ENCODE measurements at places on chromosomes 1 and 21. TPM values are rescaled to one million over a fixed set of nuclear protein-coding genes. Genes with fewer than 3 reads are reported as not detected.

- H3K27me3 ChIP-seq: no peaks in the 10 kb centered on the region
- H3K4me1 ChIP-seq: no peaks in the 10 kb centered on the region
- H3K4me3 ChIP-seq: no peak overlapping the region
- DNase-seq: no peak
- no peak overlapping the region for H3K27ac ChIP-seq
- no peaks in the 10 kb centered on the region for H3K36me3 ChIP-seq
These were observed 55.7 kb upstream of the EFHD2 start for GRCh38 chr1:15353839-15354579.

GRCh38 chr1:9615316-9616063, 26.8 kb downstream of the TMEM201 start:
- no peak overlapping the region for H3K27ac ChIP-seq
- H3K4me3 ChIP-seq: no peak overlapping the region
- peaks cover 22% of the 10 kb centered on the region for H3K36me3 ChIP-seq
- H3K4me1 ChIP-seq: no peaks in the 10 kb centered on the region
- H3K27me3 ChIP-seq: peaks cover 3% of the 10 kb centered on the region

DNA sequence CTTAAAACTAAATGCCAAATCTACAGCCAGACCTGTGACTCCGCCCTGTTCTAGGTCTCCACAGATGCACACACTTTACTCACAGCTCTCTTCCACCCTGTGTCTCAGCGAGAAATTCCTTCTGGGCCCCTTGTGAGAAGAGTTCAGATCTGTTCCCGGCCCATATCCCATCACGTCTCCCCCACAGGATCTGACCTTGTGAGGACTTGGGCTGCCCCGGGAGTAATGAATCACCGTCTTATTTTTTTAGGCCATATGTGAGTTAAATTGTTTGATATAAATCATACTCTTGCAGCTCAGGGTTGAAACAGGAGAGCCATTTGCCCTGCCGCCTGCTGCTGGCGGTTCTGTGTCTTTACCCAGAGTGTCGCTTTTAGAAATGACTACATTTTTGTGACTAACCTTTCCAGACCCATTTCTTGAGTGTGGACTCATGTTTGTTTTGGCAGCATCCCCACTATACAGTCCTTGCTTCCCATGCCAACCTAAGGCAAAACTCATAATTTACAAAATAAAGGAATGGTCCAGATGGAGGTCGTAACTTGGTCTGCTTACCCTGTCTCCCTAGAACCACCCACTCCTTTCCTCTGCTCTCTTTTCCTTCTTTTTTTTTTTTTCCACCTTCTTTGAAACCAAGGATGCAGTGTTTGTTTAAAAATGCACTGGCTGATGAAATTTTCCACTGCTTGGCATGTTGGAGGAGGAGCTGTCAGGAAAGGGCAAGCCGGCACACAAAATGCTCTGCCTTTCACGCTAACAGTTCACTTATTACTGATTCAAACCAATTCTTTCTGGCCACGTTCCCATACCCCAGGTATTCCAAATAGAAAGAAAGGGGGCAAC, 98.0 kb upstream of the C1orf105 start:
- H3K36me3 ChIP-seq: no peaks in the 10 kb centered on the region
- no peaks in the 10 kb centered on the region for H3K4me1 ChIP-seq
- peak overlapping the region; percentile 23 for H3K27ac ChIP-seq
- H3K27me3 ChIP-seq: no peaks in the 10 kb centered on the region
- no peak for DNase-seq
- no peak overlapping the region for H3K4me3 ChIP-seq

DNA sequence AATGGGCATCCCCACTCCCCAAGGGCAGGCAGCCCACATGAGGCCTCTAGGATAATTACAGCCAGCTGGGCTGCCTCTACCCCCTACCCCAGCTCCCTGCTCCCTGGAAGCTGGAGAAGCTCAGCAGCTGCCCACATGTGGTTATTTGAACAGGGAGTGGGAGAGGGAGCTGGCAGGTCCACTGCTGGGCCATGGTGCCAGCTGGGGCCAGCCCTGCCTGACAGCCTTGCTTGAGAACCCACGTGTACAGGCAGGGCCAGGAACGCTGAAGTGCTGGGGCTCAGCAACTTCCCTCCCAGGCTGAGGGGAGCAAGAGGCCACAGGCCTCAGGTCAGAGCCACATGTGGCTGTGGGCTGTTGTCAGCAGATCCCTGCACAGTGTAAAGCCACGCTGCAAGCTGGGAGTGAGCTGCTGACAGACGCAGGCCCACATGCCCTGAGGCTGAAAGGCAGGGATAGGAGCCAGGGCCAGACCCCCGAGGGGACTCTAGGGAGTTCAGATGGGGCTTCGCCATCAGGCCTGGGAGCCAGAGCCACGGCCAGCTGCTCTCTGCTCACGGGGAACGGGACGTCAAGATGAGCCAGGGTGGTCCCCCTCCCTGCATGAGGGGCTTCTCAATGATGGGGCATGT, 129.0 kb downstream of the SYF2 start:
- DNase-seq: no peak
- H3K36me3 ChIP-seq: no peaks in the 10 kb centered on the region
- no peaks in the 10 kb centered on the region for H3K27me3 ChIP-seq
- peaks cover 40% of the 10 kb centered on the region for H3K4me1 ChIP-seq
- no peak overlapping the region for H3K4me3 ChIP-seq

DNA sequence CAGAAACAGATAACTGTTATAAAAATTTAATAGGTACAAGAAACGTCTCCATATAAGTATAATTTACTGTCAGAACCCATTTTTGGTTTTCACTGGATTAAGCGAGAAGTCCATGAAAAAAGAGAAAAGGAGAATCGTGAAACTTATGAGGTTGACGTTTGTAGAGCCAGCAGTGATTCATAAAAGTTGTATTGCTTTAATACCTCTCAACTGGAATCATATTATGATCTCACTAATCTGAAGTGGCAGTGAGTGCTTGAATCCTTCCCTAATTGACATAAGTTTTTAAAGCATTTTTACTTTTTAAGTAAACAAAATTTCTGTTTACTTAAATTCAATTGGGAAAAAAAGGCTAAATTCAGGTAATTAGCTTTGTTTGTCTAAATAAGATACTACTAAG, 315.3 kb downstream of the TPR start:
- no peak overlapping the region for H3K4me3 ChIP-seq
- H3K4me1 ChIP-seq: no peaks in the 10 kb centered on the region
- no peaks in the 10 kb centered on the region for H3K36me3 ChIP-seq
- no peaks in the 10 kb centered on the region for H3K27me3 ChIP-seq
- H3K27ac ChIP-seq: no peak overlapping the region

The AMY1C gene
- total RNA-seq: 2.5 TPM

DNA sequence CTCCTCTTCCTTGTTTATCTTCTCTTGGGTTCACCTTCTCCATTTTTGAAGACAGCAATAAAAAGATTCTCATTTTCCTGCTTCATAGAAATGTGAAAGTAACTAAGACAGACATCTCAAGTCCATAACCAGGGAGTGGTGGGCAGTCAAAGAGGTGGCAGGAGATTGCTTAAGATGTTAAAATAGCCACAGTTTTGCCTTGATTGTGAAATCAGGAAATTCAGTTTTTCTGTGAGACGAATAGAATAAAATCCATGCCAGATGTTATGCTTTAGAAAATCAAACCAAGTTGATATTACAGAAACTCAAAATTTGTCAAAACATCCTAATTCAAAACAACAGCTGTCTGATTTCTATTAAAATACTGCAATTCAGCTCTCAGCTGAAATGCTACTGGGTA, 57.2 kb downstream of the TNN start:
- no peaks in the 10 kb centered on the region for H3K27me3 ChIP-seq
- H3K36me3 ChIP-seq: no peaks in the 10 kb centered on the region
- no peak overlapping the region for H3K4me3 ChIP-seq
- no peak overlapping the region for H3K27ac ChIP-seq
- H3K4me1 ChIP-seq: no peaks in the 10 kb centered on the region
- DNase-seq: no peak

The AMY1A gene
- 0.05 TPM for total RNA-seq

DNA sequence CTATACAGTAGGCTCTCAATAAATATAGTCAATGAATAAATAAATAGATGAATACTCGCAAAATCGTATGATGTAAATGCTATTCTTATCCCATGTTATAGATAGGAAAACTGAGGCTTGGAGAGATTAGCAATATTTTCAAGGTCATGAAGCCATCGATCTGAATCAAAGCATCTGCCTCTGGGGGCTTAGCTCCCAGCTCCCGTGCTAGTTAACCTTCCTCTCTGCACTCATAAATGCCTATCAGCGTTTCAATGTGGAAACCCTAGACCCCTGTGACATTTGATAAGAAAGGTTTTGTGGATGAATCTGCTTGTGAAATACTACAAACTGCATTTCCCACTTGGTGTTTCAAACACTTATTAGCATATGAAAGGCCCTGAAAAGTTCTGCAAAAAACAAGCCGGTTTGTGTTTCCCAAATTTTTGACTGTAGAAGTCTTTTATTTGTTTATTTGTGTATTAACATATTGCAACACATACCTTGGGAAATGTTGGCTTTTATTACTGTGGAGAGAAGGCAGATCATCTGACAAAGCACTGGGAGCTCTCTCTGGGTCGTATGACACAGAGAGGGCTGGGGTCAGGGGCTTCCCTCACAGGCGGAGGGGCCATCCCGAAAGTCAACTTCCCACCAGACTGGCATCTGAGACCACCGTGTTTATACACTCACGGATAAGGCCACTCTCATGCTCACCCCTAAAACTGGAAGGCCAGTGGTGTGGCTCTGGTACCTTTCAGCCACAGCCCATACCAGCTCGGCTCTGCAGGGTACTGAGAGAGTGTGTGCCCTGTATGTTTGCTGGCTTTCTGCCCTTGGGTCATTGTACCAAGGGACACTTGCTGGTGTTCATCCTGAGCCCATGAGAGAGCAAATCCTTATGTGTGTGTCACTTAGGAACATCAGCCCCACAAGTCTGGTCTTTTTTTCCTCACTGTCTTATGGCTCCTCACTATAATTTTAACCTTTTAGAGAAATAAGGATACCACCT, 993 bp upstream of the PROK1 start:
- no peaks in the 10 kb centered on the region for H3K4me1 ChIP-seq
- H3K4me3 ChIP-seq: no peak overlapping the region
- H3K36me3 ChIP-seq: no peaks in the 10 kb centered on the region
- H3K27ac ChIP-seq: no peak overlapping the region

All from thymus (tissue), 14 donors.